Activated CD4-positive, alpha-beta T cell treated with anti-CD3 and anti-CD28 coated beads for 48 hours (primary cell): ENCODE measurements at places on chromosomes 12 and 14.

DNA sequence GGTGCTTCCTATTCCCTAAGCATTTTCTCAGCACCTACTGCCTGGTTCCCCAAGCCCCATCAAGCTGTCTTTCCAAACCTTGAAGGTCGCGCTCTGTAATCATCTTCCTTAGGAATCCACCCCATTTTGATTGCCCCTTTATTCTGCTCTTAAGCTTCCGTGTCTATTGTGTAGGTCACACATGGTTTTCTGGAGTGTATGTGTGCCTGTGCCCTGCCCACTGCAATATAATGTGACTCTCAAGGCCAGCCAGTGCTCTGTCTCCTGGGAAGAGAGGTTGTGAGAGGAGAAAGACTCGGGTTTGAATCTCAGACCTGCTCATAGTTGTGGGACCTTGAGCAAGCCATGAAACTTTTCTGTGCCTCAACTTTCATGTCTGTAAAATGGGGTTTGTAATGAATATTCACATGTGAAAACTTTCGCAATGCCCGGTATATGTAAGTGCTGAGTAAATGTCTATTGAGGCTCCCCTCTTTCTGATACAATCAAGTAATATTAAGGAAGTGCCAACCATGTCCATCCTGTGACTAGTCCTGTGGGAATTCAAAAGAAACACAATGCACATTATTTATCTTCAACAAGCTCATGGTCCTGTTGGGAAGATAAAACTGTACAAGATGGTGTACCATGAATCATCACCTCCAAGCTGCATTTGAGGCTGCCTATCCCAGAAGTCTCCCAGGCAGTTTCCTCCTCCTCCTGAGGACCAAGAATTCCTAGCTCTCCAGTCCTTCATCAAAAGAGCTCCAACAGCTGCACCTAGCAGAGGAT, 774 bp upstream of the KRT75 start:
- DNase-seq, result no peak

DNA sequence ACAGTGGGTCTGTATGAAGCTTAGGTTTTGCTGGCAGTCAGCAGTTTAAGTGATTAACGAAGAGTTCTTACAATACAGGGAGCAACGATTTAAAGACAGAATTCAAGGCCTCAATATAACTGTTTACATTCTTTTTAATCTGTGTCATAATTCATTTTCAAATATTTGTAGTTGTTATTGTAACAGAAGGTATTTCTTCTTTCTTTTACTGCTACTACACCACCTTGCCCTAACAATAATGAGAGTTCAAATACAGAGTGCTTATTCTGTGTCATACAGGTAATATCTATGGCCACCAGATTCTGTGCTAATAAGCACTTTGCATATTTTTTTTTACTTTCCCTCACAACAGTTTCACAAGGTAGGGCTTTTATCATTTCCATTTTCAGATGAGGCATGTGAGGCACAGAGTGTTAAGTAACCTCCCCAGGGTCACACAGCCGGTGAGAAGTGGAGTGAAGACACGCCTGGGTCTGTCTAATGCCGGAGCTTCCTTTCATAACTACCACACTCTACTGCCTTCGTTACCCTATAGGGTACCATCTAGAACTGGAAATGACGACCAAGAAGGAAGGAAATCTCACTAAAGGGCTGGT, 81.9 kb downstream of the PELI2 start:
- no peak for DNase-seq

DNA sequence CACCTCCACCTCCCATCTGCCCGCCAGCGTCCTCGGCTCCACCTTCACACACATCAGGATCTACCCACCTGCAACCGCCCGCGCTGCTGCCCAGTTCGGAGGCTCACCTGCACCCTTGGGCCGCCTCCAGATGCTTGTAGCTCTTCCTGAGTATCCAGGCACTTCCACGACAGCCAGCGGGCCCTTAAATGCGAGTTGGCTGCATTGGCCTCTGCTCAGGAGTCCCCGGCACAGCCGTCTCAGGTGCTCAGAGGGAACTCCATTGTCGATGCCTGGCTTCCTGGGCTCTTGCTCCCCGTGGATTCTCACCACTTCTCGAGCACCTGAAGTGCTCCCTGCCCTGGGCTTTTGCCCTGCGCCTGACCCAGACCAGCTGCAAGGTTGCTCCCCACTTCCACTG, 21.9 kb upstream of the CDCA4 start:
- DNase-seq, result no peak

DNA sequence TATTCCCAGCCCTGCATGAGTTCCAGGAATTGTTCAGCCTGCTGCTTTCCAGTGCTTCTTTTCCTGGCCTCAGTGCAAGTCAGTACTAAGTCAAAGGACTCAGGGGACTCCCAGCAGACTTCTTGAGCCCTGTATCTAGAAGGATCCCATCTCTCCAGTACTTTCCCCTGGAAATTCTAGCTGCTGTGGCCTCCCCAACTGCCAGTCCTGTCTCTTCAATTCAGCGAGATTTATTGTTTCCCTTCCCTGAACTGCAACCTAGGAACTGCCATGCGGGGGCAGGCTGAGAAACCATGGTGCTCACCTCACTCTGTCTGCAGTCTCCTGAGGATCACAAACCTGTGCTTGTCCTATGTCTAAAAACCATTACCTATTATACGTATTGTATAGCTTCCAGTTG, 31.8 kb downstream of the ZNF605 start:
- DNase-seq, result no peak

DNA sequence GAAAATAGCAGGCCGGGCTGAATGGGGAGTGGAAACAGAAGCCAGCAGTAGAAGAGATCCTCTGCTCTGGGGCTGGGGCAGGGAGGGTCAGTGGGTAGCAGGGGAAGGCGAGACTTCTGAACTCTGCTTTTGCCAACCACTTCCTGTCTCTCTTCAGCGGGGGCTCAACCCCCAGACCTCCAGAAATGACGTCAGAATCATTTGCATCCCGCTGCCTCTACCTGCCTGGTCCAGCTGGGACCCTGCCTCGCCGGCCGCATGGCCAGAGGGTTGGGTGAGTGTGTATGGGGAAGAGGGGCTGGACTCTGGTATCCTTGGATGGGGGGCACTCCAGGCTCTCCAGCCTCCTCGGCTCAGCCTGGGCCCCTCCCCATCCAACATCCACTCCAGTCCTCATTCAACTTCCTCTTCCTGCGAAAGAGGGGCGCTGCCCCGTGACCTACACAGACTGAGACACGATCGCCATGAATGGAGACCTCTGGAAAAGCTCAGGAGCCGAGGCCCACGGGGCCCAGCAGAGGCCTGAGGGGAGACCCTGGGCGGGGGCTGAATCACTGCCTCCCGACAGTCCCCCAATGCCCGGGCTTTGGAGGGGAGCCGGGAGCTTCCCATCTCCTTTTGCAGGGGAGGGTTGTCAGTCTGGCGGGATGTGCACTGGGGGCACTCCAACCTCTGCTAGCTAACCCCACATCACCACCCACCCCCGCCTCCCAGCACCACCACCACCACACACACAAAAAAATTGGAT, 458 bp upstream of the HOXC4 start:
- DNase-seq, result no peak

GRCh38 chr14:104205781-104206180, 67.4 kb downstream of the KIF26A start:
- DNase-seq, result no peak

DNA sequence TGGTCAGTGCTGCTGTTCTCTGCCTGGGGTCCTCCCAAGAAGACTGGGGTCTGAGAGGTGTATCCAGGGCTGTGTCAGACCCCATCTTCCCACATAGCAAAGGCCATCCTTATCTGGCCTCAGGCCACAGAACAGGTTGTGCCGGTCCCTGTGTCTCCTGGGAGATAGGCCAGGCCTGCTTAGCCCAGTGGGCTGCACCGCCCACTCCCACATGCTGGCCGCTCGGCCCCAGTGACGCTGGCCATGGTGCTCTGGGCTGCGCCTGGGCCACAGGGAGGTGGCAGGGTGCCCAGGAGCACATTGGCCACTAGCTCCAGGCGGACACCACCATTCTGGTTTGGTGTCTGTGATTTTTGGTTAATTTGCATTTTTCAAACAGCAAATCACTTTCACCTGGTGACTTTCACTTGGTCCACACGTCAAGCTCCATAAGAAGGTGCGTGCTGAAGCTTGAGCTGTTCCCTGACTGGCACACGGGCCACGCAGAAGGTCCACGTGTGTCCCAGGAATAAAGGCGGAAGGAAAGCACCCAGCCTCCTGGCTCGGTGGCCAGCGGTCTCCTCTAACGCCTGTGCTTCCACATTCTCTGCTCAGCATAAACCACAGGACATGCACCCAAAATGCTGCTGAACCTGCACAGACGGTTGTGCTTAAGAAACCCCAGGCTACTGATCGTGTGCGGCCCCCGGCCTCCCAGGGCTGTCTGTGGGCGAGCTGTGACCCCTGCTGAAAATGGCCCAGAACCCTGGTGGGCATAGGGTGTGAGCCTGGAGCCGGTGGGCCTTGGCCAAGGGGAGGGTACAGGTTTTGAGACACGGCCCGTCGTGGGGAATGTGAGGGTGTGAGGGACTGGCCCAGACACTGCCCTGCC, 4.6 kb downstream of the FBRSL1 start:
- DNase-seq, result no peak

DNA sequence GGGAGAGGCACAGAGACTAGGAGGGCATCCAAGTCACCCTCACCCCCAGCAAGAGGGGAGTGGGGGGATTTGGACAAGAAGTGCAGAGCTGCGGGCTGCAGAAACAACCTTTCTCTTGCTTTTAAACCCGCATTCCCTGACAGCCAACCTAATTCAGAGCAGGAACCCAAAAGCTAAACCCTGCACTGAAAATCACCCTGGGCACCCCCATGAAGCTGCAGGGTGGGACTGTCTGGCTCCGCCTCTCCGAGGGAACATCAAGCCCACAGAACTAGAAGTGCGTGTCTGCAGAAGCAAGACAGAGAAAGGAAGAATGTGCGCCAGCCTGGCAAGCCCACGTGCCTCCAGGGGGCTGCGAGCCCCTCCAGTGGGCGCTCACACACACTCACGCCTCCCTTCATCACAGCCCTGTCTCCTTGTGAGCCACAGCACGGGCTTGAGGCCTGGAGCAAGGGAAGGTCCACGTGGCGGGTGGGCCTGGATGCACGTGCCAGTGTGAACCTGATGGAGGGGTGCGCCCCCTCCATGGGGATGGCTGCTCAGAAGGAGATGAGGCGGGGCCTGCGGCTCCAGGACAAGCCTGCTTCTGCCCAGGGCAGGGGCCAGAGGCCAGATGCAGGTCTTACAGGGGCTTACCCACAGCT, 27.8 kb upstream of the PNMA1 start:
- DNase-seq, result peak; percentile 56

GRCh38 chr12:51126297-51126696, 42.9 kb upstream of the CSRNP2 start:
- no peak for DNase-seq

GRCh38 chr12:3704512-3705353, 48.2 kb downstream of the CRACR2A start:
- DNase-seq, result no peak

DNA sequence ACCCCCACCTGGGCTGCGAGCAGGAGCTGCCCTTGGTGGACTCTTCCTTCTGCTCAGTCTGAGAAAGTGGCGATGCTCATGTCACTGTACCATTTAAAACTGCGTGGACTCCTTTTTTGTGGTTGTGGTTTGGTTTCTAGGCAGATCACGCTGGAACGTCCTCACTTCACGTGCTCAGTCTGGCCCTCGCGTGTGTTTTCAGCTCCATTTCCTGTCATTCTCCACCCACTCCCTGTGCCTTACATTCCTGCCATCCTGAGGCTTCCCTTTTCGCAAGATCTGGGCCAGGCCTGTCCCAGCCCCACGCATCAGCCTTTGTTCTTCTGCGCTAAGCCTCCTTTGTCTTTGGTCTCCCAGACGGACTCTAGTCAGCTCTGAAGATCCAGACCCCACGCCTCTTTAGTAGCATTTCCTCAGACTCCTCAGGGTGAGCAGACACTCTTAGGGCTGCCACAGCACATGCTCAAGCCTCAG, 105.4 kb downstream of the FBXL14 start:
- peak; percentile 28 for DNase-seq

GRCh38 chr12:86613311-86613710, 357.1 kb upstream of the MGAT4C start:
- DNase-seq, result no peak

DNA sequence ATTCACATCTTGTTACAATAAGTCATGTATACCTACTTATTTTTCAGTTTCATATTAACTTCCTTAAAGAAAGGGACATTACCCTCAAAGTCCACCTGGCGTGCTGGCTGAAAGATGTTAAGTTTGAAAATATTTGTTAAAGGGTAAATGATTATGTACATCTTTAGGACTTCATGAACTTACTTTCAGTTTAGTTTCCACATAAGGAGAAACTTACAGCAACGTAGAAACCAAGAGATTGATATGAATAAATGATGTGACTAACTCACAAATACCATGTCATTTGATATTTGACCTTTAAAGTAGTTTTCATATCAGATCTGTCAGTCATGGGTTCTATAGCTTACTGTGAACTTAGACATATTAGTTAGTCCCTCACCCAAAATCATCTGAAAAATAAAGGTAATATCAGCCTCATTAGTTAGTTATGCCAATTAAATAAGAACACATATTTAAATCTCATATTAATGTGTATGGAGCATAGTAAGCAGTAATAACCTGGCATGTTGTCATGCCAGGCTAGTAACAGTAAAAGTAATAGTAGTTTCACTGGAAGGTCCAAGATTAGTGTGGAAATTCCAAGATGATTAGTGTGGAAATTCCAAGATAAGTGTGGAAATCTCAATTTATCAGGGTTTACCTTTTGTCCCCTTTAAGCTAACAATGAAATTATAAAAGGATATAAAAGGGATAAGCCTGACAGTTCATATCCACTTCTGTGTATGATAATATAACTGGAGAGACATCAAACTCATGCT, 1.9 kb upstream of the CLEC2D start:
- peak; percentile 44 for DNase-seq

DNA sequence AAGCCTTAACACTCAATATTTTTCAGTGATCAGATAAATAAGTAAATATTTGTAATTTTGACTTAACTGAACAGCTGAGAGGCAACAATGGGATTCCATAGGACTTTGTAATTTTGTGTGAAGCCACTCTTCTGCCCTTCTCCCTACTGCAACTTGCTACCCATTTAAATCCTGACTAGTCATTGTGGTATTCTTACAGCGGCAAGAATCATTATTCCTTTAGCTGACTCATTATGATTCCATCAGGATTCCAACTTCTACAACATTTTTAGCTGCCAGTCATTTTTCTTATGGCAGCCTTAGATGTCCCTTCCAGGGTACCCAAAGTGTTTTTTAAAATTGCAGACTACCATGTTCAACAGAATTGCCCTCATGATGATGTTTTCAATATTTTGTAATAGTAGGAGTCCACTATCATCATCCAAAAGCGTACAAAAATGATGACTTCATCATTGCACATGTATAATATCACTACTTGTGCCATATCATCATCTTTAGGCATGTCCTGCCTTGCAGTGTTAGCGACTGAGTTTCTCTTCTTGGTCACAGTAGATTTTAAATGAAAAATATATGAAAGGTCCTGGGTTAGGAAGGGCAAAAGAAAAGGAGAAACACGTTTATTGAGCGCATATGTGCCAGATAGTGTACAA, 5.1 kb upstream of the MAGOHB start:
- DNase-seq, result no peak

- DNase-seq, result no peak
Observed at GRCh38 chr12:1355396-1355795, 239.0 kb downstream of the FBXL14 start.

- DNase-seq, result no peak
Observed at GRCh38 chr14:91732859-91733477, 1.1 kb upstream of the CATSPERB start.

- DNase-seq, result no peak
Observed at GRCh38 chr14:86989285-86989684, 1003.7 kb downstream of the GALC start.

- no peak for DNase-seq
Observed at GRCh38 chr12:52693261-52693660, 10.1 kb downstream of the KRT77 start.
